ENCODE measurements at places on chromosomes 13 and 19. TPM values are rescaled to one million over a fixed set of nuclear protein-coding genes. Genes with fewer than 3 reads are reported as not detected.

GRCh38 chr19:49362048-49362928, at the start of gene TEAD2:
Gene TEAD2, minus strand, starts transcription at chr19:49362416. Its CDS starts 2,341 bp downstream, at chr19:49360075.
- DNase-seq, result no peak

GRCh38 chr19:19486343-19487076, 28.8 kb downstream of the TSSK6 start:
- no peak for DNase-seq

DNA sequence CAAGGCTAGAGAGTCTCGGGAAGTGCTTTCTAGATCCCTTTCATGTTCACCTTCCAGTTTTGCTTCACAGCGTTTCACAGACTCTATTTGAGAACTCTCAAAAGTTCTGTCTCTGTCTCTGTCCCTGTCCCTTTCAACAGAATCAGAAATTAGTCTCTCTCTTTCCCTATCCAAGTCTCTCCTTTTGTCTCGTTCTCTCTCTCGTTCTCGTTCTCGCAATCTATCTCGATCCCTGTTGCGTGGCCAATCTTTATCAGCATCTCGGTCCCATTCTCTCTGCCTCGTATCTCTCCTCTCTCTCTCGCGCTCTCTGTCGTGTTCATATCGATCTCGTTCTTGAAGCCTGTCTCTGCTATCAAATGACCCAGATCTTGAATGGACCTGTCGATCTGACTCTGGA, 85.0 kb downstream of the ZC3H13 start:
- DNase-seq, result no peak

- no peak for DNase-seq
These were observed 521 bp upstream of the ZNF665 start for GRCh38 chr19:53193535-53194222.

- DNase-seq, result no peak
These were observed 3.9 kb downstream of the RANBP3 start for GRCh38 chr19:5973867-5974635.

- no peak for DNase-seq
These were observed at the start of gene ZFP28 for GRCh38 chr19:56538761-56539263. Gene ZFP28, plus strand, starts transcription at chr19:56538948. Its CDS starts 71 bp downstream, at chr19:56539019.

DNA sequence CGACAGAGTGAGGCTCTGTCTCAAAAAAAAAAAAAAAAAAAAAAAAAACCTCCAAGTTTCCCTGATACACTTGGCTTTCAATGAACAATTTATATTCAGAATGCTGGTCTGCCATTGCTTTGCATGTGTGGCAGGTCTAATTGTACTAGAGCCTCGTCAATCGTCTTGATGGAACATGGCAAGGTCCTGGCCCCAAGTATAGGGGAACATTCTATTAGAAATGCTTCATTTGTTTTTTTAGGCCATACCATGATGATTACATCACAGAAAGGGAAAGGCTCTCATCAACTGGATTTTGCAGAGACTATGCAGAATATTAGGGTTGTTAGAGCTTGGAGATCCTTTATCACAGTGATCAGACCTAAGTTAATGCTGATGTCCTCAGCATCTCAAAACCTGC, 28.0 kb downstream of the SPRY2 start:
- no peak for DNase-seq

DNA sequence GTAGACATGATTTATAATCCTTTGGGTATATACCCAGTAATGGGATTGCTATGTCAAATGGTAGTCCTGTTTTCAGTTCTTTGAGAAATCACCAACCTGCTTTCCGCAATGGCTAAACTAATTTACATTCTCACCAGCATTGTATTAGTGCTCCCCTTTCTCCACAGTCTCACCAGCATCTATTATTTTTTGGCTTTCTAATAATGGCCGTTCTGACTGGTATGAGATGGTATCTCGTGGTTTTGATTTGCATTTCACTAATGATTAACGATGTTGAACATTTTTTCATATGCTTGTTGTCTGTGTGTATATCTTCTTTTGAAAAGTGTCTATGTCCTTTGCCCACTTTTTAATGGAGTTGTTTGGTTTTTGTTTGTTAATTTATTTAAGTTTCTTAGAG, 165.1 kb downstream of the PDS5B start:
- DNase-seq, result no peak

DNA sequence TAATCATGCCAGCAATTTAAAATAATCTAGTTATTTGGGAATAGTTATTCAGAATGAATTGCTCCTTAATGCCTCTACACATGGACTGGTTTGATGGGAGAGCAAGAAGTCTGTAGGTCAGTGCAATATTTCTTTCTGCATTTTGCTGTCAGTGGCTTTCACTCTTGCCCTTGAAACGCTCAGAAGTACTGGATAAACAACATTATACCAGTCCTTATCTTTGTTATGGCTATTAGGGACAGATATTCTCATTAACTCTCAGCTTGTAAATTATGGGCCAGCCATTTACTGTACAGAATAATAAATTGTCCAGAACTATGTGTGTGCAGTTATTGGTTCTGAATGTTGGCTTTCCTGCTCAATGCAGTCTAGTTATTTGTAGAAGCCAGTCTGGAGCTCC, 224.4 kb downstream of the OXGR1 start:
- no peak for DNase-seq

Gene OR7D2
- not detected for total RNA-seq

Gene ANKLE1
- 6.8 TPM for total RNA-seq
